ENCODE measurements at places on chromosomes 7 and 10.

DNA sequence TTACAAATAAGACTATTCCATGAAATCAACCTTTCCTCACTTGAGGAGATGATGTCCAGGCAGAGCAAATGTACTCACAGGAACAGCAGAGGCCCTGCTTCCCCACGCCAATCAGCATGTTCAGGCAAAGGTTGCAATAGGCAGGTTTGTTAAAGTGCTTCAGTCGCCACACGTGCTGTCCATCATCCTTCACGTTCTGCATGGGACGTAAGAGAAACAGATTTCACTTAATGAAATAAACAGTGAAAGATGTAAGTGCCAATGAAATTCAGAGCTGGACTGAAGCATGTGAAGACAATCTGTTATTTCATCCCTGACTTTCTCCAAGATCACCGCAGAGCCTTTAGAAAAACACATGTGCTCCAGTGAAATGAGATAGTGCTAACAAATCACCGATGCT, 217.4 kb downstream of the DGKB start:
- no peak for DNase-seq

DNA sequence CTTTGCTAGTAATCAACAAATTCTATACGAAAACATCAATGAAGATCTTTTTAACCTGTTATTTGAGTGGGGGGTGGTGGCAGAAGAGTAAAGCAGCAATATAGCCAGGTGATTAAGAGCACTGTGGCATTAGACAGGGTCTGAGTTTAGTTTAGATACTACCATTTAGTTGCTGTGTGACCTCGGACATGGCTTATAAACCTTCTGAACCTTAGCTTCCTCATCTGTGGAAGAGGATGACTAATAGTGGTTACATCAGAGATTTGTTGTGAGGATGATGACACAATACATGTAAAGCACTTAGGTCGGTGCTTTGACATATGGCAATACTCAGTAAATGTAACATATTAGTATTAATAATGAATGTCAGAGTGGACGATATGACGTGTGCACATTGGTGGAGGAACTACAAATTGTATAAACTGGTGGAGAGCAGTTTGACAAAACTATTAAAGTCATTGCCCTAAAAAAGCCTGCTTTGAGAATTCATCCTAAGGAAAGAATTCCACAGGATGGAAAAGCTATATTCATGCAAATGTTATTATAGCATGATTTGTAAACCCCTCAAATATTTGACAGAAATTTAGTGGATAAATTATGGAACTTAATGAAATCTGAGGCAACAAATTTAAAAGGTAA, 24.3 kb downstream of the SPAG6 start:
- no peak for DNase-seq

DNA sequence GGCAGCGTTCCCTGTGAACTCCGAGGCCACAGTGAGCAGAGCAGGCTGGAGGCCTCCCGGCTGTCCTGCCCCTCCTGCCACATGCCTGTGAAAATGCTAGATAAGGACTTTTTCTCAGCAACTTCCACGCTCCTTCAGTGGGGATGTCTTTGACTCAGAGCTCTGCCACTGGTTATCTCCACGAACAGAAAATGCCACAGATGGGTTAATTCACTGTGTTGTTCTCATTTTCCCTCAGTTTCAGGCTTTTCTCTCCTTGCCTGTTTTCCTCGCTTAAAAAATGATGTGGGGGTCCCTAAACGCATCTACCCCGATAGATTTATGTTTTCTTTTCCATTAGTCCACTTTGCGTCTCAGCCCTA, 51.3 kb downstream of the IKZF1 start:
- no peak for DNase-seq

- DNase-seq = no peak
Measured at GRCh38 chr7:44652535-44652934, 46.1 kb downstream of the OGDH start.

GRCh38 chr10:131822013-131822691, 78.7 kb upstream of the PPP2R2D start:
- DNase-seq = no peak

- no peak for DNase-seq
Measured at GRCh38 chr7:23185980-23186379, 4.1 kb downstream of the NUP42 start.

DNA sequence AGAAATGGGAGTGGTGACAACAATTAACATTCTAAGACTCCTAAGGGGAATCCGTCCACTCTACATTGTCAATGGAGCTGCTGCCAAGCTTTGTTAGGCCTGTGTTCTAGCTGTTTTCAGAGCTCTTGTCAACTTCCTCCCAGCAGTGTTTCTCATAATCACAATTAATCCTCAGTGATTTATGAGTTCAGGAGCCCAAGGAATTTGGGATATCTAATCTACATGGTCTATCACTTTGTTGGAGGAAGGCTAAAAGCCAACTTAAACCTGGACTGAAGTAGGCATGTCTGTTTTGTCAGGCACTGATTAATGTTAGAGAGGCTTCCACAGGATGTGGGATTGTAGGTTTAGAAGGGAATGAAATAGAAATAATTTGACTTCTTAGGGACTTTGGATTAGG, 10.2 kb upstream of the OR2F2 start:
- no peak for DNase-seq

- DNase-seq = no peak
Measured at GRCh38 chr7:142899661-142900060, 14.1 kb upstream of the TRPV6 start.

- no peak for DNase-seq
Measured at GRCh38 chr7:22566592-22566991, 66.6 kb upstream of the STEAP1B start.

DNA sequence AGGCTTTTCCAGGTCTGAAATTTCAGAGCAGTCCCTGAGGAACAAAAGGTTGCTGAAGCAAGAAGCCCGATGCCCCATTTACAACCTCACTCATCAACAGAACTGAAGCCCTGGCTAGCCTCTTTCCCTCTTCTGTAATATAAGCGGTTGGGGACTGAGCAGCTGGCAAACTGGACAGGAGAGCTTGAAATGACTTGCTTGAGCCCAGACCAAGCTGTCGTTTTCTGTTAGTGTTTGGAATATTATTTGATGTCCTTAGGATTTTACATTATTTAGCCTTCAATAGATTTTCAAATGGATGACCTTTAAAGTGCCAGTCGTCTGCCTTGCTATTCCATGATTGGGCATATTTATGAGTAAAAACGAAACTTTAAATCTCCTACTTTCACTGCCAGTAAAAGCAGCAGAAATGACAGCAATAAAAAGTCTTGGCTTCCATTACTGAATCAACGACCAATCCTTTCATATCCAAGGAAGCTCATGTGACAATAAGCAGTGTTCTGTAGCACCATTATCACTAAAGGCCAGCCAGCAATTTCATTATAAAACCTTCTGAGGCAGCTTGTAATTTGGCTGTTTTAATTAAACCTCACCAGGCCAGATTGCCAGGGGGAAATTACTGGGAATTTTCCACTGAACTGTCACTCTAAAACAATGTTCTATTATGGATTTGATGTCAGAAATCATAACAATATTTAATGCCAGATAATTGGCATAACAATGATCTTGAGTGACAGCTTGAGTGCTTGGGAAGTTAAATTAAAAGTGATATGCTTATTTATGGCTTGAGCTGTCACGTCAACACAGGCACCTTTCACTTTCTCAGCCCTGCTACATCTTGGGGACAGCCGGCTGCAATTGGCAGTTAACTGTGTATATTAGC, 85.9 kb downstream of the LSMEM1 start:
- DNase-seq = no peak

GRCh38 chr7:30869794-30870611, 41.6 kb upstream of the AQP1 start:
- DNase-seq = no peak

GRCh38 chr10:129658376-129659072, 191.5 kb downstream of the MGMT start:
- no peak for DNase-seq

DNA sequence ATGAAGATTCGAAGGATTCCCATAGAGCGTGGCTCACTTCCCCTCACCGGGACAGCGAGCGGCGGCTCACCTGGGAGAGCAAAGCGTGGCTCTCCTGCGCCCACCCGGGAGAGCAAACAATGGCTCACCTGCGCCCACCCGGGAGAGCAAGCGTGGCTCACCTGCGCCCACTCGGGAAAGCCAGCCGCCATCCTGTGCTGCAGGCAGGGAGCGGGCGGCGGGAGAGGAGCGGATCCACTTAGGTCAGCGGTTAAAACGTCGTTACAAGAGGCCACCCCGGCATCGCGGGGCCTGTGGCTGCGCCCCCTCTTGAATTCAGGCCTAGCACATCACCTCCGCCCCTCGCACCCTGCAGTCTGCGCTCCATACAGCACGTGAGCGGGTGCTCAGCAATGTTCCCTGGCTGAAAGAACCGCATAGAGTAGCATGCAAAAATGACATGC, 461 bp upstream of the FIGNL1 start:
- no peak for DNase-seq

DNA sequence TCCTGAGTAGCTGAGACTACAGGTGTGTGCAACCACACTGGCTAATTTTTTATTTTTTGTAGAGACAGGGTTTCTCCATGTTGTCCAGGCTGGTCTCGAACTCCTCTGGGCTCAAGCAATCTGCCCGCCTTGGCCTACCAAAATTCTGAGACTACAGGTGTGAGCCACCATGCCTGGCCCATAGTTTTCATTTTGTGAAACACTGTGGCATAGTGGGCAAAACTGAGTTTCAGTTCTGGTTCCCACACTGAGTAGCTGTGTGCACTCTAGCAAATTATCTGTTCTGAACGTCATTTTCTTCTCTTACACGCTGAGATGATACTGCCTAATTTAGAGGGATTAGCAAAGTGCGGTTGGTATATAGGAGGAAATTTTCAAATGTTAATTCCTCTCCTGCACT, 13.5 kb downstream of the ATP5MK start:
- no peak for DNase-seq

- no peak for DNase-seq
Measured at GRCh38 chr10:5814110-5815107, 1.2 kb upstream of the GDI2 start.

- no peak for DNase-seq
Measured at GRCh38 chr7:33061282-33061937, 1.2 kb downstream of the NT5C3A start.

DNA sequence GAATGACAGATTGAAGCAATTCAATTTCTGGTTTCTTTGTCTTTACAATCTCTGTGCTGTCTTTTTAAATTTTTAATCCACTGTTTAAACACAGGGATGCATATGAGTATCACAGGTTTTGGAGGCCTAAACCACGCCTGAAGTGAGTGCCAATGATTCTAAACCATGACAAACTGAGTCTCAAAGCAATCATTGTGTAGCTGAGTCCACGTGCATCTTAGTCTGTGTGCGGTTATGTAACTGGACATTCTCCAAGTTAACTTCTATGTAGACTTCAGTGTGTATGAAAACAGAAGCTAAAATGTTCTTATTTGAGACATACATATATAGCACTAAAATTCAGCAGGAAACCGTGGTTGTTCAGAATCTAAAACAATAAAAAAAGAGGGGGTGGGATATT, 79.3 kb upstream of the ST8SIA6 start:
- no peak for DNase-seq

GRCh38 chr10:44051091-44051490, 333.8 kb downstream of the CXCL12 start:
- no peak for DNase-seq

DNA sequence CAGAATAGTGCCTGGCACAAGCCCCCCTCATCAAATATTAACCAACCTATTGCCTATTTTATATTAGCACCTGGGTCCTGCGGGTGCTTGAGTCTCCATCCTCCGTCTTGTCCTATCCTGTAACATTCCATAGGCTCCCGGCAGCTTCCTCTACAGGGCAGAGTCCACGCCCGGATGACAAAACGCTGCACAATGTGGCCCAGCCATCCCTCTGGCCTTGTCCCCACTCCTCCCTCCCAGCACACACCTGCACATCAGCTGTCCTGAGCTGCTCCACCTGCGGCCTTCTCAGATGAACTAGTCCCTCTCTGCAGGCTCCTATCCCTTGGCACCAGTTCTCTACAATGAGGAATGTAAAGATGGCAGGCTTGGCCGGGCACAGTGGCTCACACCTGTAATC, 153.5 kb upstream of the PDE1C start:
- DNase-seq = no peak

GRCh38 chr10:32938554-32939061, 19.4 kb downstream of the ITGB1 start:
- DNase-seq = no peak

DNA sequence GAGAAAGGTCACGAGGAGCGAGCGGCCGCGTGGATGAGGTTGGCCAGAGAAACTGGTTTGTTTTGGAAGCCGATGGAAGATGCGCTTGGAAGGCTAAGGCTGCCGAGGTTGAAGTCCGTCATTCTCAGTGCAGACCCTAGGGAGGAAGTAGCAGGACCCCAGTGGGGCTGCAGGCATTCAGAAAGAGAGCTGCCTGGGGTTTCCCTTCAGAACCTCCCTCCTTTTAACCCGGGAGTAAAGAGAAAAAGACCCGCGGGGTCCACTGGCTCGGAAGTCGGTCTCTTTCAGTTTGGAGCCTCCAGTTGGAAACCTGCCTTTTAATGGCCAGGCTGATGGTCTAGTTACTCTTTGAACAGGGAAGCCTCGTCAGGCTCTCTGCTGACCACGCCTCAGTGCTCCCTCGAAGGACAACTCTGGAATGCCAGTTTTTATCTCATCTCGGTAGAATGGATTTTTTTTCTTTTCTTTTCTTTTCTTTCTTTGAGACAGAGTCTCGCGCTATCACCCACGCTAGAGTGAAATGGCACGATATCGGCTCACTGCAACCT, 188.6 kb downstream of the CUX1 start:
- DNase-seq = no peak

DNA sequence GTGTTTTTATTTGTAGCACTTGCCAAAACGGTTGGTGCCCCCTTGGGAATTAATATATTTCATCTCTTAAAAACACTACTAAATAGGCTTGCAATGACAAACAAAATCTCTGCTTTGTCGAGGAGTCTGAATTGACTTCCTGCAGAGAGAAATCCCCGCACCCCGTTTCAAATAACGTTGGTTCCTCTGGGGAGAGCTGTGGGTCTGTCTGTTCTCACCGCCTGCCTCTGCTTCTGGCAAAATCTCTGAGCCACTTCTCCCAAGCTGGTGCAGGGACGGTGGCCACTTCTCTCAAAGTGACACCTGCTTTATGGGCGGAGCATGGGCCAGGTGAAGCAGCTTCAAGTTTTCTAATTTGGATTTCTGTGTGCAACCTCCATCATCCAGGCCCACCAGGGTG, 186.3 kb upstream of the ADARB2 start:
- no peak for DNase-seq

DNA sequence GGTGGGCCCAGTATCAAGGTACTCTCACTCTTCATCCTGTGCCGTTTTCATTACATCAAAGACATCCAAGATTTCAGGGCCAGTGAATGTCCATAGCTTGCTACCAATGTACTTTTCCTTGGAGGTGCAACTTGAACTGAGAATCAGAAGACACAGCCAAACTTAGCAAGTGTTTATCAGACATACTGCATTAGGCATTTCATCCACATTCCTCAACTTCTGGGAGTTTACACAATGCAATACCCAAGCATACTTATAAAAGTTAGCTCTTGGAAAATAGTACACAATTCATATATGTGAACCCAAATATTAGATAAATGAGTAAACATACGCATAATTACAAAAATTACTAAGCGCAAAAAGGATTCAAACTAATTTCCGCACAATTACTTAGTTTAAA, 216.3 kb upstream of the RHOBTB1 start:
- no peak for DNase-seq

- DNase-seq = no peak
Measured at GRCh38 chr7:78900806-78901205, 552.7 kb downstream of the MAGI2 start.
